Stomach (tissue), 19 donors: ENCODE measurements at places on chromosomes 4 and X. TPM values are rescaled to one million over a fixed set of nuclear protein-coding genes. Genes with fewer than 3 reads are reported as not detected.

- H3K27me3 ChIP-seq, result no peaks in the 10 kb centered on the region
- H3K36me3 ChIP-seq, result no peaks in the 10 kb centered on the region
- H3K4me1 ChIP-seq, result peaks cover 23% of the 10 kb centered on the region
- no peak for DNase-seq
- H3K4me3 ChIP-seq, result no peak overlapping the region
Observed at GRCh38 chrX:13215729-13216128, 104.1 kb downstream of the ATXN3L start.

DNA sequence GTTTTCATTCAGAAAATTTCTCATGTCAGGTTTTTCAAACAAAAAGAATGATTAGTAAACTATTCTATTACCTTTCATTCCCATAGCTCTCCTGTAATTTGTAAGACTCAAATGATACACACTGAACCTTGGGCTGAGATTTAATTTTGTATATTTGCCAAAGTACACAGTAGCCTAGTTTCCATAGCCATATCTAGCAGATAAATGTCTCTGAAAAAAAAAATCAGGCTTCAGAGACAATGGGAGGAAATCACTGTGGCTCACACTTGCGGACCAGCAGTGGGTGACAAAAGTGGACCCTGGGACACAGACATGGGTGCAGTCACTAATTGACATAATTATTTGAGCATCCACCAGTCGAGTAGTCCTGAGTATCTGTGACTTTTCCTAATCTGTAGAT, 46.6 kb downstream of the MAOA start:
- H3K36me3 ChIP-seq, result no peaks in the 10 kb centered on the region
- no peak for DNase-seq
- H3K4me1 ChIP-seq, result peaks cover 43% of the 10 kb centered on the region
- peak overlapping the region; percentile 49 for H3K27ac ChIP-seq
- no peak overlapping the region for H3K4me3 ChIP-seq
- no peaks in the 10 kb centered on the region for H3K27me3 ChIP-seq

DNA sequence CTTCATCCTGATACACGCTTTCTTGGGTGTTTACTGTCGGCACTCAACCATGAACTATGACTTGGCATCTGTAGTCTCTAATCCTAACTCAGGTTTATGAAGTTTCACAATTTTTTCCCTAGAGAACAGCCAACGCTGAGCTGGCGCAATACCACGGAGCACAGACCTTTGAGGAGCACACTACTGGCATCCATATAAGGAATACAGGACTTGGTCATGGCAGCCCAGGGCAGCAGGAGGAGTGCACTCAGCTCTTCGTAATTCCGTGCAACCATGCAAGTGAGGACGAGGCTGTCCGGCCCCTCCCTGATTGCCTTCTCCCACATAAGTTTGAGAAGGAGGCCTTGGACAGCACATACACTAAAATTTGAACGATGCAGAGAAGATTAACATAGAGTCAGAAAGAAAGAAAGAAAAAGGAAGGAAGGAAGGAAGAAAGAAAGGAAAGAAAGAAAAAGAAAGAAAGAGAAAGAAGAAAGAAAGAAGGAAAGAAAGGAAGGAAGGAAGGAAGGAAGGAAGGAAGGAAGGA, 41.0 kb upstream of the PDLIM5 start:
- no peak for DNase-seq
- H3K27ac ChIP-seq, result peak overlapping the region; percentile 21
- H3K36me3 ChIP-seq, result no peaks in the 10 kb centered on the region
- no peak overlapping the region for H3K4me3 ChIP-seq
- no peaks in the 10 kb centered on the region for H3K4me1 ChIP-seq

- H3K36me3 ChIP-seq, result peaks cover 40% of the 10 kb centered on the region
- no peak overlapping the region for H3K4me3 ChIP-seq
- no peaks in the 10 kb centered on the region for H3K4me1 ChIP-seq
- no peaks in the 10 kb centered on the region for H3K27me3 ChIP-seq
- no peak for DNase-seq
Observed at GRCh38 chrX:41526925-41527324, 79.8 kb downstream of the NYX start.

Gene VCX3A
- not detected for total RNA-seq

- peaks cover 53% of the 10 kb centered on the region for H3K36me3 ChIP-seq
- no peak overlapping the region for H3K4me3 ChIP-seq
- no peak overlapping the region for H3K27ac ChIP-seq
- H3K4me1 ChIP-seq, result peaks cover 16% of the 10 kb centered on the region
- no peaks in the 10 kb centered on the region for H3K27me3 ChIP-seq
- DNase-seq, result no peak
Observed at GRCh38 chr4:2820216-2820982, 23.2 kb upstream of the ADD1 start.

- H3K27me3 ChIP-seq, result no peaks in the 10 kb centered on the region
- DNase-seq, result peak; percentile 42
- H3K4me3 ChIP-seq, result no peak overlapping the region
- no peak overlapping the region for H3K27ac ChIP-seq
- H3K4me1 ChIP-seq, result no peaks in the 10 kb centered on the region
Observed at GRCh38 chr4:90328558-90328957, 201.4 kb downstream of the CCSER1 start.

GRCh38 chr4:96149894-96150293, 310.0 kb downstream of the PDHA2 start:
- no peak overlapping the region for H3K27ac ChIP-seq
- no peaks in the 10 kb centered on the region for H3K27me3 ChIP-seq
- no peak overlapping the region for H3K4me3 ChIP-seq

DNA sequence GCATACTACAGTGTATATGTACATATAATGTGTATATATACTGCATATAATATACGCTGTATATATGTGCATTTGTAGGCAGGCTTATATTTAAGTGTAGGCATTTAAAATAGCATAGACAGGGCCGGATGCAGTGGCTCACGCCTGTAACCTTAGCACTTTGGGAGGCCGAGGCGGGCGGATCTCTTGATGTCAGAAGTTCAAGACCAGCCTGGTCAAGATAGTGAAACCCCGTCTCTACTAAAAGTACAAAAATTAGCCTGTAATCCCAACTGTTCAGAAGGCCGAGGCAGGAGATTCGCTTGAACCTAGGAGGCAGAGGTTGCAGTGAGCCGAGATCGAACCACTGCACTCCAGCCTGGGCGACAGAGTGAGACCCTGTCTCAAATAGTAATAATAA, 78.4 kb downstream of the JAKMIP1 start:
- no peaks in the 10 kb centered on the region for H3K36me3 ChIP-seq
- H3K4me1 ChIP-seq, result no peaks in the 10 kb centered on the region
- H3K4me3 ChIP-seq, result no peak overlapping the region
- no peak overlapping the region for H3K27ac ChIP-seq

Gene SSX3
- not detected for total RNA-seq

Gene MAGEA12
- total RNA-seq, result not detected

- DNase-seq, result no peak
- no peak overlapping the region for H3K4me3 ChIP-seq
- no peaks in the 10 kb centered on the region for H3K36me3 ChIP-seq
- H3K4me1 ChIP-seq, result peaks cover 17% of the 10 kb centered on the region
Observed at GRCh38 chr4:172942840-172943239, 225.8 kb upstream of the GALNT7 start.

DNA sequence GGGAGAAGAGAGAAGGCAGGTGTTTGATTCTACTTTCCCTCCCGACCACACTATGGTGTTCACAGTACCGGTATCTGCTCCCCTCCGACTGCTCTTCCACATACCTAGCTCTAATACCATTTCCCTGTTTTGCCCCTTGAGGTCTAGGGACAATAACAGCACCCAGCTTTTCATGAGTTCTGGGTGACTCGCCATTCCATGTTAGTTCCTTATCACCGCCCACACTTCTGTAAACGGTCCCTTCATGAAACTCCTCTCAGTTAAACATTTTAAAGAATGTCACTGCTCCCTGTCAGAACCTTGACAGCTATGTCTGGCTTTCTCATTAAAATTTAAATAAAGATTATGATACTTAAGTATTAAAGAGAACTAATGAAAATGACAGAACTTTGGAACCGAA, 136.7 kb downstream of the ADAMTS3 start:
- H3K27me3 ChIP-seq, result no peaks in the 10 kb centered on the region

- no peak for DNase-seq
- H3K27ac ChIP-seq, result no peak overlapping the region
- H3K27me3 ChIP-seq, result no peaks in the 10 kb centered on the region
- H3K4me1 ChIP-seq, result no peaks in the 10 kb centered on the region
- H3K4me3 ChIP-seq, result no peak overlapping the region
- no peaks in the 10 kb centered on the region for H3K36me3 ChIP-seq
Observed at GRCh38 chr4:89162496-89162895, 51.2 kb downstream of the TIGD2 start.

DNA sequence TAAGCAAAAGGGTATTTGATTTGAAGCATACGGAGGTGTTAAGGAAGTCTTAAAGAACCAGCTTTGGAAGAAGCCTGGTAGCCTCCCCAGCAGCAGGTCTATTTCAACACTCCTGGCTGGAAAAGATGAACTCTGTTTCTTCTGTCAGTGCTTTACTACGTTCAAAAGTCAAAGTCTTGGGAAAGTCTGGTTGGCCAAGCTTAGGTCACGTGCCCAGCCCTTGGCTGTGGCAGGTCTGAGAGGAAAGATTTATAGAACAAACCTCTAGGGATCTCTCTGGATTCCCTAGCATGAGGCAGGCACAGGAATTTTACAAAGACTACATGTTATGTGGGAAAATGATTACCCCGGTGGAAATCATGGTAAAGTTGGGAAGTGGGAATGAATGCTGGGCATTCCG, 8.6 kb upstream of the ARHGAP10 start:
- no peaks in the 10 kb centered on the region for H3K36me3 ChIP-seq
- no peak overlapping the region for H3K4me3 ChIP-seq
- no peaks in the 10 kb centered on the region for H3K27me3 ChIP-seq
- peaks cover 16% of the 10 kb centered on the region for H3K4me1 ChIP-seq
- H3K27ac ChIP-seq, result peak overlapping the region; percentile 36

GRCh38 chr4:98204236-98204553, 57.0 kb upstream of the RAP1GDS1 start:
- H3K36me3 ChIP-seq, result no peaks in the 10 kb centered on the region
- DNase-seq, result no peak
- no peaks in the 10 kb centered on the region for H3K4me1 ChIP-seq
- H3K4me3 ChIP-seq, result no peak overlapping the region
- no peaks in the 10 kb centered on the region for H3K27me3 ChIP-seq

Gene PDE5A
- 87.9 TPM for total RNA-seq

Gene ADH7
- not detected for total RNA-seq

DNA sequence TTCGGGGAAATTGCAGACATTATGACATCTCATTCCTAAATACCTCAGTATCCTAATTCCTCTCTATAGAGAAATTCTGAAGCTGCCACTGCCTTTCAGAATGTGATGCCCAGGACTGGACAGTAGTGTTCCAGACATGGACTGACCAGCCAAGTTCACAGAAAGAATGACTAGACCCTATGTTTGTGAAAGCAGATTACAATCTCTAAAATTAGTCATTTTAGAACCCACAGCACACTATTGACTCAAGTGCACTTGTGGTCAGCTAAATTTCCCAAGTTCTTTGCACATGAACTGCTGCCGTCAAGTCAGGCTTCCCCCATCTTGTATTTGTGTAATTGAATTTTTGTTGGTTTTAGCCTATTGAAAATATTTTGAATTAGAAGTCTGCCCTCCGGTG, 81.0 kb upstream of the ESX1 start:
- H3K36me3 ChIP-seq, result no peaks in the 10 kb centered on the region
- no peaks in the 10 kb centered on the region for H3K27me3 ChIP-seq
- no peak overlapping the region for H3K27ac ChIP-seq
- H3K4me1 ChIP-seq, result no peaks in the 10 kb centered on the region
- no peak for DNase-seq

Gene VCX3B
- total RNA-seq, result not detected

DNA sequence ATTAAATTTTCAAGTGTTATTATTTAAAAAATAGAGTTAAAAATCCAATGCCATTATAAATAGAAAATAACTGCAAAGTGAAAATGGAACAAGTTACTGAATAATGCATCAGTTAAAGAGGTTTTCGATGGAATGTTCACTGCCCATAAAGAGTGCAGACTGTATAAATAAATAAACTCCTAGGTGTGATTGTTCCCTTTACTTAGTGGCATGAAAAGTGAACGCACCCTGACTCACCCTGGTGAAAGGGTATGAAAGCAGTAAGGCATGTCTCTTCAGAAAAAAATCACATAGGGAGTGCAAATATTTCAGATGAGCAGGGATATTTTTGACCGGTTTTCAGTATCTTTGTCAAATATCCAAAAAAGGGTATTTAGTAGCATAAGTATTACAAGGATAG, 387.8 kb downstream of the DCAF12L2 start:
- no peak overlapping the region for H3K27ac ChIP-seq
- no peaks in the 10 kb centered on the region for H3K4me1 ChIP-seq
- no peak for DNase-seq
- H3K36me3 ChIP-seq, result no peaks in the 10 kb centered on the region

GRCh38 chr4:125104616-125105015, 210.1 kb upstream of the FAT4 start:
- DNase-seq, result no peak
- no peaks in the 10 kb centered on the region for H3K4me1 ChIP-seq
- H3K36me3 ChIP-seq, result no peaks in the 10 kb centered on the region

GRCh38 chrX:71547339-71547738, 14.4 kb downstream of the OGT start:
- H3K4me3 ChIP-seq, result no peak overlapping the region
- no peak overlapping the region for H3K27ac ChIP-seq
- peaks cover 25% of the 10 kb centered on the region for H3K4me1 ChIP-seq
- peaks cover 60% of the 10 kb centered on the region for H3K36me3 ChIP-seq

Gene TBCK
- 26.5 TPM for total RNA-seq

Gene NXT2
- total RNA-seq, result 11.4 TPM

DNA sequence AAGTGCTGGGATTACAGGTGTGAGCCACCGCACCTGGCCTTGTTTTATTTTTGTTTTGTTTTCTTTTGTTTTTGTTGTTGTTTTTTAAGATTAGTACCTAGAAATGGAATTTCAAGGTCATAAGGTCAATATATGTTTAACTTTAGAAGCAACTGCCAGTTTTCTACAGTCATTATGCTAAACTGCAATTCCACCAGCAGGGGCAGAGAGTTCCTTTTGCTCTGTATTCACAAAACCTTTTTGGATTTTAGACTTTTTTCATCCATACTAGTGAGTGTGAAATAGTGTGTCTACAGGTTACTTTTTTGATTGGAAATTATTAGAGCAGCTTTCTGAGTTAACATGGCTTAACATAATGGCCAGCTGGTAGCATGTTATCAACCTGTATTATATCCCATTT, 580.6 kb downstream of the TRIML1 start:
- H3K36me3 ChIP-seq, result no peaks in the 10 kb centered on the region

GRCh38 chr4:61882381-61882780, 682.3 kb downstream of the ADGRL3 start:
- H3K4me3 ChIP-seq, result no peak overlapping the region
- H3K27me3 ChIP-seq, result no peaks in the 10 kb centered on the region
- no peaks in the 10 kb centered on the region for H3K4me1 ChIP-seq
- H3K27ac ChIP-seq, result no peak overlapping the region
- no peak for DNase-seq

GRCh38 chr4:69656653-69657158, 3.7 kb upstream of the UGT2A1 start:
- no peak for DNase-seq
- no peaks in the 10 kb centered on the region for H3K4me1 ChIP-seq
- H3K27me3 ChIP-seq, result no peaks in the 10 kb centered on the region

GRCh38 chr4:86092684-86093083, 267.2 kb downstream of the MAPK10 start:
- DNase-seq, result no peak
- H3K4me3 ChIP-seq, result no peak overlapping the region
- H3K4me1 ChIP-seq, result peaks cover 4% of the 10 kb centered on the region
- no peaks in the 10 kb centered on the region for H3K27me3 ChIP-seq
- H3K36me3 ChIP-seq, result no peaks in the 10 kb centered on the region
- no peak overlapping the region for H3K27ac ChIP-seq

GRCh38 chr4:81421346-81422218, 50.1 kb downstream of the RASGEF1B start:
- H3K4me1 ChIP-seq, result peaks cover 7% of the 10 kb centered on the region
- H3K36me3 ChIP-seq, result no peaks in the 10 kb centered on the region
- peak; percentile 90 for DNase-seq
- no peaks in the 10 kb centered on the region for H3K27me3 ChIP-seq
- no peak overlapping the region for H3K4me3 ChIP-seq
